ENCODE measurements at places on chromosomes 6 and 20. TPM values are rescaled to one million over a fixed set of nuclear protein-coding genes. Genes with fewer than 3 reads are reported as not detected.
A peak's percentile ranks its signal among the peaks of the same experiment; 100 is the strongest.

- no peak for DNase-seq
These were observed 57.2 kb downstream of the CEP43 start for GRCh38 chr6:167056370-167056769.

DNA sequence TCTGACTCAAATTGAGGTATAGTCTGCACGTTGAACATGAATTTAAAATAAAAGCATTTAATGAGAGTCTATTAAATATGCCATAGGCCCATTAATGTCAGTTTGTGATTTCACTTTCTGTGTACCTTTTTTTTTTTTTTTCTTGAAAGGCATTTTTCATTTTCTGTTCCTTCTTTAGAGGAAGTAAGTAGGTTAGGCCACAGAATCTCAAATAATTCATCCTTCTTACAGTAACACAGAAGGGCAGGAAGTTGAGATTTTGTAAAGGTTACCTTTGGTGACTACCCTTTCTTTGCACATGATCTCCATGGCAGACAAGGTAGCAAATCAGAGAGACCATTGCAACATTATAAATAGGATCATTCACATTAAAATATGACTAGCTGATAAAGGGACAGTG is 9.6 kb downstream of the L3MBTL3 start:
- DNase-seq = no peak

LAMA2 gene
- 0.80 TPM for total RNA-seq

SYNDIG1 gene
- total RNA-seq = not detected

- DNase-seq = peak; percentile 5
These were observed 45.2 kb upstream of the PAK5 start for GRCh38 chr20:9884061-9884460.

DNA sequence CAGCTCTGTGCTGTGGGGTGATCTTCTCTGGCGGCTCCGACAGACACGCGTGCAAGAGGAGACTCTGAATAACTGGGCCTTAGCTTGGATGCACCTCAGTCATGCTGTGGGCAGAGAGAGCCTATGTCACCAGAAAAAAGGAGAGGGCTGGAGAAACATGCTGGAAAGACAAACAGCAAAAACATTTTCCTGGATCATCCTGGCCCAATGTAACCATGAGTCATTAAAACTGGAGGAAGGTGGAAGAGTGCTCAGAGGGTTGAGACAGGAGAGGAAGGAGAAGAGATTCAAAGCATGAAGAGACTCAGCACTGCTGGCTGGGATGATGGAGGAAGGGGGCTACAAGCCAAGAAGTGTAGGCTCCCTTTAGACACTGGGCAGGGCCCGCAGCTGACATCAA is 292.0 kb downstream of the CDH26 start:
- no peak for DNase-seq

MED23 gene
- 31.9 TPM for total RNA-seq

GRCh38 chr6:137685798-137686375 is 181.2 kb upstream of the TNFAIP3 start:
- DNase-seq = no peak

DNA sequence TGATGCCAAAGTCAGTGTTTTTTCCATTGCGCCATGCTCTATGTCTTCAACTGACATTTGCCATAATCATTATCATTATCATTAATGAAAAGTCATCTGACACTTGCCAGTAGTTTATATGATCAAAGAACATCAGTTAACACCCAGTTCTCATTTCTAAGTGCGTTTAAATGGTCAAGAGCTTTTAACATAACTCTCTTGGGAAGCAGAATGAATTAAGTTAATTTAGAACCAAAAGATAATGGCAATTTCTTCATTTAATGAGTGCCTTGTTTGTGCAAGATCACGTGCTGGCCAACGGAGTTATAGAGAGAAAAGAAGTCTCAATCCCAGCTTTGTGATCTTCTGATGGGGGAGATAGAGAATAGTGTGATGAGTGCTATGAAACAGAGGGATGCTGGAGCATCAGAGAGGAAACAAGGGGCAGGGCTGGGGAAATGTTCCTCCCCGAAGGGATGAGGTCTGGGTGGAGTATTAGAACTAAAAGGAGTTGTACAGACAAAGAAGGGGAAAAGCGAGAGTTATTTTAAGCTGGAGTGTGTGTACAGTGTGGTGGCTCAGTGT is 20.3 kb downstream of the ANKS1A start:
- DNase-seq = no peak

CENPQ gene
- 16.4 TPM for total RNA-seq

- DNase-seq = no peak
These were observed 312.2 kb upstream of the FLRT3 start for GRCh38 chr20:14649662-14650061.

DNA sequence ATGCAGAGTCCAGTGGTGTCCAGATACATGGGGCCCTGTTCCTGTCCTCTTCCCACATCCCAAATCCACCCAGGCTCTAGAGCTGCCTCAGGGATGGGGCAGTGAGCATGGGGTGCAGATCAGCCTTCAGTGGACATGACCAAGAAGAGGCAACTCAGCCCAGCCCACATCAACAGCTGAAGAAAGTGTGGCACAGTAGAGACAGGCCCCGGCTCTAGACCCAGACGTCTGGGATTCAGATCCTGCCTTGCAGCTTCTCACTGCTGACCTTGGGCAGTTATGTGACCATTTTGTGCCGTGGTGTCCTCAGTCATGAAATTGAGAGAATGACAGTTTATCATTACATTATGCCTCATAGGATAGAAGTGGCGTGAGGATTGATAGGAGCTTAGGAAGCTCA is 54.6 kb upstream of the CST7 start:
- no peak for DNase-seq

DNA sequence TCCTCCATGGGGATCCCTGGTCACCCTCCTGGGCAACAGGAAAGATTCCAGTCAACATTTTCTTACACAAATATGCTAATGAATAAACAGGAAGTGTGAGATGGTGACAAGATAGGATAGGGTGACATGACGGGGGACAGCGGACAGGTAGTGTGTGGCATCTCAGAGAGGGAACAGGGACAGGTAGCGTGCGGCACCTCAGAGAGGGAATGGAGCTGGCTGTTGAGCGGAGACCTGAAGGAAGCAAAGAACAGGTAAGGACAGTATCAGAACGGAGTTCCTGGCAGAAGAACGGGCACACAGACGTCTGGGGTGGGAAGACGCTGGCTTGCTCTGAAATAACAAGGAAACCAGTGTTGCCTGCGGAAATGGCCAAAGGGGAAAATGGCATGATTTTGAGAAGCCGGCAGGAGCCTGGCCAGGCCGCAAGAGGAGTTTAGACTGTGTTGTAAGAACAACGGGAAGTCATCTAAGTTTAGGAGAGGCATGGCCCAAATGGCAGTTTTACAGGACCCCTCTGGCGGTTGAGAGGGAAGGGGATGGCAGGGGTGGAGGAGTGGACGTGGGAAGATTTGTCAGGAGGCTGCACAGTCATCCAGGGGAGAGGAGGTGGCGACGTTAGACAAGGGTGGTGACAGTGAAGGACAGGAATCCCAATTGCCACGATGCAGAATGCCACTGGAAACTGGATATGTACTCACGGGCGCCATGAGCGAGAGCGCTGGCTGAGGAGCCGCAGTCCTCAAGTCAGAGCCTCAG is 111.6 kb downstream of the JPH2 start:
- DNase-seq = no peak

DNA sequence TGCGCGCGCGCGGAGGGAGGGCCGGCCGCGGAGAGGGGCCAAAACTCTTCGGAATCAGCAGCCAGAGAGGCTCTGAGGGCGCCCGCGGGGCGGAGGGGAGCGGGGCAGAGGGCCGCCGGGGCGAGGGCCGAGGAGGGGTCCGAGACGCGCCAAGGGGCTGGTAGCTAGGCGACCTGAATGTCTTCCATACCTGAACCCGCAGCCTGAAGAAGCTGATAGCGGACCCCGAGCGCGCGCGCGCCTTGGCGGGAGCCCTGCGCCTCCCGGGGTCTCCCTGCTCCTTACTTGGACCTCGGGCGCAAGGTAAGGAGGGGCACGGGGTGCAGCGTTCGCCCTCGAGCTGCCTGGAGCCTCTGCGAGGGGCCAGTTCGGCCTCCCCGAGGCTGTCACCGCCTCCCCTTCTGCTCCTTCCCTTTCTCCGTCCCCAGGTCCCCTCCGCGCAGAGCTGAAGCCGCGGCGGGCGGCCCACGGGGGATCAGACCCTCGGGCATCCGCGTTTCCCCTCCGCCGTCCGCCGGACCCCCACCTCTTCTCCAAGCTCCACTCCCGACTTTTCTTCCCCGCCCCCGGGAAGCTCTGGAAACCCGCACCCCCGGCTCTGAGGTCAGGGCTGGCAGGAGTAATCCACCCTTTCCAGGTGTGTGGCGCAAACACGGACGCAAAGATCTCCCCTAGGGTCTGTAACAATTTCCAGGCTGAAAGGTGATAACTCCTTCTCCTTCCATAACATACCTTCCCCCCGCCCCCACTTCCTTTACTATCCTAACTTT is 13.1 kb upstream of the DEK start:
- no peak for DNase-seq

DNA sequence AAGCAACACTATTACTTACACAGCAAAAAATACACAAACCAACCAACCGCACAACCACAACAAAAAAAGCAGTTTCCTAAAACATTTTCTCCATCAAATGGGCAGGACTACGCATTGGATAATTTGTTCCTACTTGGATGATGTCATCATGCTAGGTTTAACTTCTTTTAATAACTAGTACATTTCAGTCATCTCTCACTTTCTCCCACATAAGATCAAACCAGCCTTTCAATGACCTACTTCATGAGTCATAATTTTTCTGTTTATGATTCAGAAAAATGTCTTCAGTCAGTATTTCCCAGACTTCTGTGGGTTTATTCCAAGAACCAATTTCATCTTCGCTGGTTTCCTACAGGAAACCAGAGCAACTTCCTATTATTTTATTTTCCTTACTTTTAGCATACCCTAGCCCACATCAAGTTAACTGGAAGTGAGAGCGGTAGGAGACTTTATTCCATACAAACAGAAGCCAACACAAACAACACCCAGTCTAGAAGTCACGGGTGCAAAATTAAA is 134.2 kb downstream of the GMDS start:
- no peak for DNase-seq

NOX3 gene
- total RNA-seq = not detected

SRMS gene
- not detected for total RNA-seq

DNA sequence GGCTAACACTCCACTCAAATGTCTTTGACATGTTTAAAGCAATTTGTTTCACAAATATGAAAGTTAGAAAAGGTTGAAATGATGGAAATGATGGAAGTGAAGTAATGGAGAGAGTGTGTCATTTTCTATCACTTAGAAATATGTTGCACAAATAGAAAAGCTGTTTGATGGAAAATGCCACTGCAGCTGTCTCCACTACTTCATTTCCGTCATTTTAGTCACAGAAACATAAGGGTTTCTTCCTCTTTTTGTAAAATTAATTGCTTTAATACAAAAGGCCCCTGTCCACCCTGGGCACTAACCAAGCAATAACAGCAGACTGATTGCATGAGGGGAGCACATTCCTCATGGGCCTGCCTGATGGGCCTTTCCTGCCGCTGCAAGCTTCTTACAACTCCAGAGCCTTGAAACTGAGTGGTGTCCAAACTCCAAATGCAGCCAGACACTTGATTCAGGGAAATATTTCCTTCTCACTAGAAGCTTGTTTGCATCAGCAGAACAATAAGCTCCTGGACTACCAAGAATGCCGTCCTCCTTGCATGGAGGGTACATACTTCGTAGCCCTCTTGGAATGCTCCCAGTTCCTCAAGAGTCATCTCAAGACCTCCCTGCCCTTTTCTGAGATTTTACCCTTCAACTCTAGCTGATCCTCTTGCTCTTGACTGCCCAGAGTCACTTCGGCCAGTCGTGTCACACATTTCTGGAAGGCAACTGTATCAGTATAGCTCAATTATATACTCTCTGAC is 36.1 kb downstream of the F13A1 start:
- no peak for DNase-seq

GRCh38 chr20:42492290-42492689 is 697.4 kb downstream of the PTPRT start:
- DNase-seq = no peak

- no peak for DNase-seq
These were observed 54.3 kb downstream of the ADGRF5 start for GRCh38 chr6:46867411-46867810.

- peak; percentile 6 for DNase-seq
These were observed 44.8 kb downstream of the POPDC3 start for GRCh38 chr6:105135056-105135455.

DNA sequence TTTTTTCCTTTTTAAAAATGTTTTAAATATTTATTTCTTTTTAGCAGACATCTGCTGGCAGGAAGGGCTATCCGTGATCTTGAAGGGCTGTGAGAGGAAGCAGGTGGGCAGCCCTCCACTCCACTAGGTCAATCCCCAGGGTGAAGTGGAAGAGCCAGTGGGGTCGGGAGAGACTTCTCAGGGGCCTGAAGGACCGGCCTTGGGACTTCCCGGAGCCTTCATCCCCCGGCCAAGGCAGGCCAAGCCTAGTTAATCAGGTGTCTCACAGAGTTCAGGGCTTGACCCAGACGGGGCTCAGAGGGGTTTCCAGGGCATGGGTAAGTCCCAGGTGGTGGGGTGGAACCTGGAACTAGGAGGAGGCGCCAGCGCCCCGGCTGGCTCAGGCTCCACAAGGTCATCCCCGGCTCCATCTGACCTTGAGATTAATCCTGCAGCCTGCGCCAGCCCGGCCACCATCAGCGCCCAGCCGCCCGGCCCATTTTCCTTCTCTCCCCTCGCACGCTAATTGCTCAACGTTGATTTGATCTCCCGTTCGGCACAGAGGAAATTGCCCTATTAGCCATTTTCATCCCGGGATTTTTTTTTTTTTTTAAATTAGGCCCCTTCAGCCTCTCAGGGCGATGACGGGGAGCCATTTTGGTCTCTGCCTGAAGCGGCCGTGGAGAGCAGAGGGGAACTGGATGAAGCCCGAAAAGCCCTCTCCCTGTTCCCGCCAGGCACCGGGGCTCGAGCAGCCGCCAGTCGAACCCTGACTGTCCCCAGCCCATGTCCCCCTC is 44.4 kb downstream of the MDFI start:
- DNase-seq = no peak

LIN28B gene
- total RNA-seq = not detected

DNA sequence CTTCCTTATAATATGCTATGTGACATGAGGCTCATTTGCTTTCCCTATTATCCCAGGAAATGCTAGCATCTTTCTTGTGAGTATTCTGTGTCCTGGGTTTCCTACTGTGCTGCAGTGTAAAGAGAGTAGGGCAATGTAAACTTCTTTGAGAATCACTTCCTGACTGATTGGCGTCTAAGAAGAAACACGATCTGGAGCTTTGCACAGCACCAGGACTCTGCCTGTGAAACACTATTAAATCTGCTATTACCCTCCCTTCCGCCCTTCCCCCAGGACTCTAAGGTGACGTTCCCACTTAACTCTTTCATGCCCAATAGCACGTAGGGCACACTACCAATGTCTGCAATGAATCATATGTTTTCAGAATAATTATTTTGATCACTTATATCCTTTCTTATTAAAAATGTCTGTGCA is 607.3 kb upstream of the CITED2 start:
- DNase-seq = peak; percentile 45

- DNase-seq = no peak
These were observed 56.6 kb upstream of the CITED2 start for GRCh38 chr6:139430899-139431601.

YTHDF1 gene
- total RNA-seq = 93.4 TPM

GRCh38 chr20:40582531-40582930 is 106.5 kb downstream of the MAFB start:
- no peak for DNase-seq

PPIL6 gene
- total RNA-seq = 2.5 TPM

Data from Calu3 (cell line).